ENCODE measurements at places on chromosomes 16 and 17.

DNA sequence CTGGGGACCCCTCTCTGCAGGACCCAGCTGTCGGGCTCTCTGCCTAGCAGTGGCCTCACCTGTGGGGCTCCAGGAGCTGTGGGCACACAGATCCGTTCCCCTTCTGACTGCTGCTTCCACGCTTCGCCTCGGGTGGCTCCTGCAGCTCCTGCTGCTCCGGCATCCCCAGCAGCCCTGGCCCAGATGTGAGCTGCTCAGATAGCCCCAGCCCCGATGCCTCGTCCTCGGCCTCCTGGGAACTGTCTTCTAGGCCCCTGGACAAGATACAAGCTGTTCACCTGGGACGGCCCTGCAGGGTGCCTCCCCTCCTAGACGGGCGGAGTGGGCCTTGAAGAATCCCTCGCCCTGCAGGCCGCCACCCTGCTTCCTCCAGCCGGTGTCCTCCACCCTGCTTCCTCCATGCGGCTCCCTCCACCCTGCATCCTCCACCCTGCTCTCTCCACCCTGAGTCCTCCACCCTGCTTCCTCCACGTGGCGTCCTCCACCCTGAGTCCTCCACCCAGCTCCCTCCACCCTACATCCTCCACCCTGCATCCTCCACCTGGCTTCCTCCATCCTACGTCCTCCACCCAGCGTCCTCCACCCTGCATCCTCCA, 11.0 kb downstream of the EMC6 start:
- DNase-seq: no peak

- no peak for DNase-seq
Measured at GRCh38 chr16:29744541-29745101, 1.2 kb downstream of the C16orf54 start.

DNA sequence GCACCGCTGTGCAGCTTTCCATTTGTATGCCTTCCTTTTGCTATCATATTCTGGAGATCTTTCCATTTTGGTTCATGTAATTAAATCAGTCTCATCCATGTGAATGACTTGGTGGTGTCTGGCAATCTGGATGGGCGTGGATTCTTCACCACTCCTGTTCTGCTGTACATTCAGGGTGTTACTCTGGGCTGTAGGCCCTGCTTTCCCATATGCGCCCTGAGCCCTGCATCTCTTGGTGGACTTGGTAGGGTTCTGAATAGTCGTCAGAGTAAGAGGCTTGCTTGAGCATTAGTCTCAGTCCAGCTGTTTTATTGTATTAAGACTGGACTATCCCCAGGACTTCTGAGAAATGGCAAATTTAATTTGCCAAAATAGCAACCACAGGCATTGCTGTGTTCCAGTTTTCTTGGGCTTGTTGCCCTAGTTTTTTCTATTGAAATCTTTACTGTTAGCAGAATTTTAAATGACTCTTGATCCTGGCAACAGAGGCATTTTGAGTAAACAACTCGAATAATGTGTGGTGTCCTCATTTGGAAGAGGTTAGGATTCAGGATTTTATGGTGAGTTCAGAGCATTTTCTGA, 14.9 kb downstream of the BANP start:
- no peak for DNase-seq

- no peak for DNase-seq
Measured at GRCh38 chr16:85248342-85248741, 136.1 kb upstream of the CIBAR2 start.

DNA sequence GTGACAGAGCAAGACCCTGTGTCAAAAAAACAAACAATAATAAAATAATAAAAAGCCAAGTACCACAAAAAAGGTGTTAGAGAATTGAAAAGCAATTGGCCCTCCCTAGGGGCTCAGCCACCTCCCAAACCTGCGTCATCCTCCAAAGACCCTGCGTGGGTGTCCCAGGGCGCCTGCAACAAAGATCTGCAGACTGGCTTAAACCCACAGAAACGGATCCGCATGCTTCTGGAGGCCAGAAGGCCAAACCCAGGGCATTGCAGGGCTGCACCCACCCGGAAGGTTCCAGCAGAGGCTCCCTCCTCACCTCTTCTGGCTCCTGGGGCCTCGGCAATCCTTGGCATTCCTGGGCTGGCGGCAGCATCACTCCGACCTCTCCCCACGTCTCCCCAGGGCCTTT, 1.5 kb downstream of the ENPP7 start:
- DNase-seq: no peak

GRCh38 chr17:6641247-6641863, 495 bp downstream of the TXNDC17 start:
- DNase-seq: no peak

- no peak for DNase-seq
Measured at GRCh38 chr17:77649717-77650211, 308.7 kb upstream of the TNRC6C start.

GRCh38 chr17:40529991-40530390, 28.6 kb upstream of the TNS4 start:
- no peak for DNase-seq

DNA sequence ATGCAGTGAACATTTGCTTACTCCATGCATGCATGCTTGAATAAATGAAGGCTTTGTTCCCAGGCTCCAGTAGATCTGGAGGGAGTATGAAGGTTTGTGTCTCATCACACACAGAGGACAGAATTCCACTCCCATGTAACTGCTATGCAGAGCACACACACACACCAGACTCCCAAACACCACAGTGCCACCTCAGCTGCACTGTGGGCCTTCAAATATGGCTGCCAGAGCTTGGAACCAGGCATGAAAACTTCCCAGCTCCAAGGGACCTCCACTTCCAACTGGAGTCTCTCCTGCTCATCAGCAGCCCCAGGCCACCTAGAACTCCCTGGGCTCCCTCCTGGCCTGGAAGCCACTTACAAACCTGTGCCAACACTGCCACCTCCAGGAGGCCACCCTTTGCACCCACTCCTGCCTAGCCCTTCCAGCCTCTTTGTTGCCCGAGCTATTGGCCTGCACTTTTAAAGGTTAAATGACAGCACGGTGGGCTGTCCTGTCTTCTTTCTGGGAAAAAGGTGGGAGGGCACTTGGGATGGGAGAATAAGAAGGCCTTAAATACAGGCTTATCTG, 151.2 kb downstream of the ZNF423 start:
- no peak for DNase-seq

- DNase-seq: no peak
Measured at GRCh38 chr17:44846206-44846605, 1.5 kb upstream of the HIGD1B start.

- no peak for DNase-seq
Measured at GRCh38 chr16:23182679-23183542, at the start of gene SCNN1G. TSS of gene SCNN1G (plus strand) at chr16:23182745. CDS start at chr16:23186272, 3,527 bp downstream.

DNA sequence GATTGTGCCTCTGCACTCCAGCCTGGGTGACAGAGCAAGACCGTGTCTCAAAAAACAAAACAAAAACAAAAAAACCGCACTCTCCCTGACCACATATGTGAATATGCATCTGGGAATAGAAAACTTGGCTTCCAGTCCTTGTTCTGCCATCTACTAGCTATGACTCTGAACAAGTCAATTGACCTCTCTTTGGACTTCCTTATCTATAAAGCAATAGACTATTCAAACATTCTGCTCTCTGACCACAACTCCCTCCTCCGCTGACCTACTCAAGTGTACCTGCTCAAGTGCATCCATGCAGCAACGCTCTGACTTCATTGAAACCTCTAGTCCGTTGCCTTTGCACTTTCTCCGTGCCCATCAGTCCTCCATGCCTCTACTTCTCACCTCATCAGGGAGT, 52.6 kb upstream of the KDM6B start:
- no peak for DNase-seq

DNA sequence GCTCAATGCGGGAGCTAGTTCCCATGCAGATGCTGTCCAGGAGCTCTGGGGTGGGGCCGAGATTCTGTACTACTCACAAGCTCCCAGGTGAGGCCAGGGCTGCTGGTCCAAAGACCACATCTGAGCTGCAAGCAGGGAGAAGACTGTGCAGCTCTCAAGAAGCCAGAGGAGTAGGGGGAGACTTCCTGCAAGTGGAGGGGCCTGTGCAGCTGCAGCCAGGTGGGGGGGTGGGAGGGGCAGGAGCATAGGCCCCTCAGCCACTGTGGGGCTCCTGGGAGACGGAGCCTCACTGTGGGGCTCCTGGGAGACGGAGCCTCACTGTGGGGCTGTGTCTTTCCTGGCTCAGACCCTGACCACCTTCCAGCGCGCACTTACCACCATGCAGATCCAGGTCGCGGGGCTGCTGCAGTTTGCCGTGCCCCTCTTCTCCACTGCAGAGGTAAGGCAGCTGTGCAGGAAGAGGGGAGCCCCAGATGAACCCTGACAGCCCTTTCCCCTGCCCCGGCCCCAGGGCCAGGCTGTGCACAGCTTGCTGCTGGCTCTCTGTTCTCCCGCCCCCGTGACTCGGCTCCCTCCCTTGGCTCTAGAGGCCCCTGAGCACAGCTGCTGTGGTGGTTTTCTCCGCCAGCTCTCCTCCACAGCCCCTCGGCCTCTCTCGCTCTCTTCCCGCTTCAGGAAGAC, 24.3 kb upstream of the DNAI2 start:
- no peak for DNase-seq

GRCh38 chr16:66222756-66223155, 143.7 kb upstream of the CDH5 start:
- DNase-seq: no peak

GRCh38 chr16:85525420-85526184, 87.5 kb upstream of the GSE1 start:
- DNase-seq: no peak

All from NCI-H1092 (cell line).